ENCODE measurements at places on chromosomes 11 and 22. TPM values are rescaled to one million over a fixed set of nuclear protein-coding genes. Genes with fewer than 3 reads are reported as not detected.

The TEX54 gene
- not detected for total RNA-seq

The TSPAN18 gene
- total RNA-seq, result 31.4 TPM

DNA sequence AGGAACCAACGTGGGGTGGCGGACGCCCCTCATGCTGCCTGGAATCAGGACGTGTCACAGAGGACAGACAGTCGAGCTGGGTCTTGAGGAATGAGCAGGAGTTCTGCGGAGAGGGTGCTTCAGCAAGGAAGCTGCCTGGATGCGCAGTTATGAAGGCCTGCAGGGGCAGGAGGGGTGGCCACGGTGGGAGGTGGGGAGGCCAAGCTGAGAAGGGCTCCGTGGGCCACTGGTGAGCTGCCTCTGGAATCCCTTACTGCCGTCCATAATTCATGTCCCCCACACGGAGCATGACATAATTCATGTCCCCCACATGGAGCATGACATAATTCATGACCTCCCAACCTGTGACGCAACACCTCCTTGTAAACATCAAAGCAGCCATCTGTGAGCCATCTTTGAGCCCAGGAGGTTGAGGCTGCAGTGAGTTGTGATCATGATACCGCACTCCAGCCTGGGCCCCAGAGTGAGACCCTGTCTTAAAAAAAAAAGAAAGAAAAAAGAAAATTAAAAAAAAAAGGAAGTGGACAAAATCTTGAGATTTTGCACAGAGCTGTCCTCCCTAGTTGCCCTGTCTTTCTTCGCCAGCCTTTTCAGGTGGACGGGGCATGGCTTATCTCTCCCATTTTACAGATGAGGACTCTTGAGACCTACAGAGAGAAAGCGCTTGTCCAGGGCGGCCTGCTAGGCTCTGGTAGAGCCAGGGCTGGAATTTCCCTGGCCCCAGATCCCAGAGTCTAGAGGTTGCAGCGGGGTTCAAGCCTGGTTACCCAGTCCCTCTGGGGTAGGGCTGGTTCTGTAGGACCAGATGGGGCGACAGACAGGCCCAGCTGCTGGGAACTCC lies 24.3 kb upstream of the PICK1 start:
- DNase-seq, result no peak

The BTG4 gene
- total RNA-seq, result not detected

DNA sequence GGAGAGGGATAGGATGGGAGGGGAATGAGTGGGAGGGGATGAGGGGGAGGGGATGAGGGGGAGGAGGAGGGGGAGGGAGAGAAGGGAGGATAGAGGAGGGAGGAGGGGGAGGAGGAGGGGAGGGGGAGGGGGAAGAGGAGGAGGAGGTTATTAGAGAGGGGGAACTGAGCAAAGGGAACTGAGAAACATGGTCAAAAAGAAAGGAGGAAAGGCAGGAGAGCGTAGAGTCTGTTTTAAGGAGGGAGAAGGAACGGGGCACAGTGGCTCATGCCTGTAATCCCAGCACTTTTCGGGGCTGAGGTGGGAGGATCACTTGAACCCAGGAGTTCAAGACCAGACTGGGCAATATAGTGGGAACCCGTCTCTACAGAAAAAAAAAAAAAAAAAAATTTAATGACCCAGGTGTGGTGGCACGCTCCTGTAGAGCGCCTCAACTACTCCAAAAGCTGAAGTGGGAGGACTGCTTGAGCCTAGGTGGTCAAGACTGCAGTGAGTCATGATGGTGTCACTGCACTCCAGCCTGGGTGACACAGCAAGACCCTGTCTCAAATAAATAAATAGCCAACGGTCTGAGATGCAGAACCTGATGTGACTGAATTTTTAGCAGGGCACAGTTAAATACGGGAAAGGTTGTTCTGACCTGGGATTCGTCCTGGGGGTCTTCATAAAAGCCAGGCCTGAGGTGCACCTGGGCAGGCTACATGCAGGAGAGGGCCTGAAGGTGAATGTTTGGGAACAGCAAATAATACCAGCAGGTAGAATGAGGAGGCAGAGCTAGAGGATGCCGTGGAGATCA lies 4.0 kb downstream of the B3GNT6 start:
- DNase-seq, result no peak

The KDM4E gene
- not detected for total RNA-seq
